NCI-H1436 treated with DMSO at 0.1 percent for 48 hours (cell line): ENCODE measurements at places on chromosomes 16 and 17.

GRCh38 chr17:77662833-77663232 lies 295.7 kb upstream of the TNRC6C start:
- DNase-seq: no peak

DNA sequence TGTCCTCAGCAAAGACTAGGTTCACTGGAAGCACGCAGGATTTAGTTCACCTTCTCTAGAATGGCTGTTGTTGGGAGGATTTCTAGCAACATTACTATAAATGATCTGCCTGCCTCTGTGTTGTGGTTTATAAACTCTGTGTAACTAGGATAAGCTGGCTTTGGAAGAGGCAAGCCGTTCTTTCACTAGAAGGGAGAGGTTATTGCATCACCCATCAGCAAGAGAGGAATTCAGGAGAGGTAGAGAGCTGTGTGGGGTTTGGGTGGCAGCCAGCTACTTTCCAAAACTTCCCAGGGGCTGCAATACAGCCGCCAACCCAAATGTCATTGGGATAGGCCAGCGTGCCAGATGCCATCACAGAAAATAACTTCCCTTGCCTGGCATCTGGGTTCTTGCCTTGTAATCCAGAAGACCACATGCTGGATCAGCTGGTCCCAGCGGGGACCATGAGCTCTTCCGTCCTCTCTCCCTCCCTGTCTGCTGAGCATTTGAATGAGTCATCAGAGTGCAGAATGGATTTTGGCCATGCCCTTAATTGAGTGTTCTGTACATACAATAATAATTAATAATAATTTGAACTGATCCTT lies 95.7 kb upstream of the RBFOX1 start:
- no peak for DNase-seq

DNA sequence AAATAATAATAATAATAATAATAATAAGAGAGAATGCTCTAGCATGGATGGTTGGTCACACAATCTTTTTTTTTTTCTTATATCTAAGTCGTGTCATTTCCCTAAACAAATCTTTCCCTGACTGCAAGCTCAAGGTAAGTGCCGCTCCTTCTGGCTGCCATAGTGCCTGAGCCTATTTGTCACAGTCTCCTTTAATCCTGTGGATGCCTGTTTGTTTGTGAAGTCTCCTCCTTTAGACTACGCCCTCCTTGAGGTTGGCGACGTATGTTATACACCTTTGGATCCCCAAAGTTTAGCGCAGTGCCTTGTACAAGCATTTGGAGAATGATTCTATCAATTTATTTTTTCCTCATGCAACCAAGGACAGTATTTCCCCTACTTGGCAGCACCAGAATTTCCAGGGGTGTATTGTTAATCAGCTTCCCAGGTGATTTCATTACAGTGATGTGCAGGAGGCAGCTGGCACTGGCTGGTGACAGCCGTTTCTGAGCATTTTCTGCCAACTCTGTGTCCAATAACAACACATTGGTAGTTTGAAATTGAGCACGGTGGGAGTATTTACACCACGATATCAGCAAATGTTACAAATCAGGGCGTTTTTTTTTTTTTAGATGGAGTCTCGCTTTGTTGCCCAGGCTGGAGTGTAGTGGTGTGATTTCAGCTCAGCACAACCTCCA lies 26.6 kb downstream of the TMEM238L start:
- DNase-seq: no peak

- DNase-seq: no peak
These were observed 150.7 kb downstream of the IRF8 start for GRCh38 chr16:86049641-86050040.

DNA sequence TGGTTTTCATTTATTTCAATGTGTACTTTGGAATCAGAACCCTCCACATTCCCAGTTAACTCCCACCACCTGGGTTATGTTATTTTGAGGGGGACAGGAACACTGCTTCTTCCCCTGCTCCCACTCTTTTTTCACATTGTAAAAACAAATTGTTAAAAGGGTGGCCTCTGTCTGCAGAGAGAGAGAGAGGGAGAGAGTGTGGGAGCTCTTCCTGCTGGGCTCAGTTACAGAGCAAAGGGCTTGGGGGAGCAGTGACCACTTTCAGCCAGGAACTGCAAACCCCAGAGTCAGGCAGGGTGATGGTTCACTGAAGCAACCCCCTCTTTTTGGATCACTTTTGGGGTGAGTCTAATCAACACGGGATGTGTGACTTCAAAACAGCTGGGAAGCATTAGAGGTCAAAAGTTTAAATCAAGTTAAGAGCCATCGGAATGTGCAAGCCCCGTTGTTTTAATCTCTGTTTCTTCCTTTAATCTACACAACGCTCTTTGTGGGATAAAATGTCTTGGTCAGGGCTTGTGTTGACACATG lies 577.0 kb upstream of the CDH11 start:
- DNase-seq: no peak

GRCh38 chr17:19645734-19646201 lies 2.8 kb upstream of the ALDH3A2 start:
- no peak for DNase-seq

- no peak for DNase-seq
These were observed 334.1 kb downstream of the TOX3 start for GRCh38 chr16:52212841-52213240.

DNA sequence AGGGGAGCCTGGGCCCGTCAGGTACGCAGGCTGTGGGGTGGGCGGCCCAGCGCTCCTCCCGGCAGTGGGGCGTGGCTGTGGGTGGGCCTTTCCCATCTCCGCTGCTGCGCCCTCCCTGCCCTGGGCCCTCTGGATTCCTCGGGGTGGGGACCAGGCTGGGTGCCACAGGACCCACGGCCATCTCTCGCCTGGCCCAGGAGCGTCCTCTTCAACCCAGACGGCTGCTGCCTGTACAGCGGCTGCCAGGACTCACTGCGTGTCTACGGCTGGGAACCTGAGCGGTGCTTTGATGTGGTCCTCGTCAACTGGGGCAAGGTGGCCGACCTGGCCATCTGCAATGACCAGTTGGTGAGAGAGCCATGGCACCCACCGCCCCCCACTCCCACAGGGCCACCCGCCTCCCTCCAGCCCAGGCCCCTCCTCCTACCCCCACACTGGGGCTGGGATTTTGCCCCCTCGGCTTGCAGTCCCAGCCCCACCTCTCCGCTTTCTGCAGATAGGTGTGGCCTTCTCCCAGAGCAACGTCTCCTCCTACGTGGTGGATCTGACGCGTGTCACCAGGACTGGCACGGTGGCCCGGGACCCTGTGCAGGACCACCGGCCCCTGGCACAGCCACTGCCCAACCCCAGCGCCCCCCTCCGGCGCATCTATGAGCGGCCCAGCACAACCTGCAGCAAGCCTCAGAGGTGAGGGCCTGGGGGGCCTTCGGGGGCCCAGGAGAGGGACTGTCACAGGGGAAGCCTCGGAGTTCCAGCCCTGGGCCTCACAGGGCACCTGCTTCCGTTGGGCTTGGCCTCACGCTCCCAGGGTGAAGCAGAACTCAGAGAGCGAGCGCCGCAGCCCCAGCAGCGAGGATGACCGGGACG lies 17.2 kb downstream of the KATNB1 start:
- no peak for DNase-seq

- DNase-seq: peak; percentile 36
These were observed 3.4 kb upstream of the NTN3 start for GRCh38 chr16:2467528-2468232.

GRCh38 chr17:74290340-74290739 lies 16.3 kb downstream of the DNAI2 start:
- DNase-seq: no peak

DNA sequence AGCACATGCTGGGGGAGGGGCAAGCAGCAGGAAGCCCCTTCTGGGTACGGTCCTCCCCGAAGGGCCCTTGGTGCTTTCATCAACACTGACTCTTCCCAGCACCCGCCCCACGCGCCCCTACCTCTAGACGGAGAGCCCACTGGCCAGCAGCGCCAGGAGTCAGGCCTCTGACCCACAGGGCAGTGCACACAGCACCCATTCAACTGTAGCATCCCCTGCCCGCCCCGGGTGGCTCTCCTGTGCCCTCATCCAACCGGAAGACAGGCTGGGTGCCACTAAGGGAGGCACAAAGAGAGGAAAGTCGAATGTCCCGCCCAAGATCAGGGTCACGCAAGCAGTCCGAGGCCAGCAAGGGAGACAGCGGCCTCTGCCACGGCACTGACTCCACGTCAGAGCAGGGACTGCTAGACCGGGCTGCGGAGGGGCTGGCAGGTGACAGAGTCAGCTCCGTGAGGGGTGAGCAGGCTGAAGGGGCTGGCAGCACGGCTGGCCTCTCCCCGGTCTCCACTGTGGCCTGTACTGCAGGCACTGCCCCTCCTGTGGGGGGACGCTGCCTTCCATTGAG lies 9.8 kb downstream of the MSRB1 start:
- no peak for DNase-seq

DNA sequence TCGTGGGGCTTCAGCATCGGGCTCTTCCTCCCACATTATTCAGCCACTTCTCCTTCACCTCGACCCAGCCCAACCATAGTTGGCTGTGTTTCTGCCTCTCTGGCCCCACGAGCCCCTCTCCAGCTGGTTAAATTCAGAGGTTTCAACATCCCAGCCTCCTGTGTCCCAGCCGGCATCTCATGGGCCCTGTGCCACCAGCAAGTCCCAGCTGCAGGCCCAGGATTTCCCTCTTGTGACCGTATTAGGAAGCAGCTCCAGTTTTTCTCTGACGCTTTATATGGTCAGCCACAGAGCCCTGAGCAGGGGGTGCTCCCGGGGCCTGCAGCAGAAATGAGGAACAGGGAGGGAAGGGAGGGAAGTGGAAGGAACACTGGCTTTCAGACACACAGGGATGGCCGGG lies 27.4 kb downstream of the MYH11 start:
- DNase-seq: no peak

DNA sequence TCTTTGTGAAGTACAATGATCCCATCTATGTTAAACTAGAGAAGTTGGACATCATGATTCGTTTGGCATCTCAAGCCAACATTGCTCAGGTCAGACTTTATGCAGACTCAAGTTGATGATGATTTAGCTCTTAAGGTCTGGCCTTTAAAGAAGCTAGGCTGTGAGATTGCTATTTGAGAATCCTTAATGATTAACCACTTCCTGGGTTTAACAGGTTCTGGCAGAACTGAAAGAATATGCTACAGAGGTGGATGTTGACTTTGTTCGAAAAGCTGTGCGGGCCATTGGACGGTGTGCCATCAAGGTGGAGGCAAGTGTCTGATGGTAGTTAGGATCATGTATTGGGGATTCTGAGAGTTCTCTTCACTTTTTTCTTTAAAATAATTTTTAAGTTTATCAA lies 40.3 kb downstream of the AP2B1 start:
- DNase-seq: no peak

- DNase-seq: no peak
These were observed 5.4 kb downstream of the SLC47A1 start for GRCh38 chr17:19539040-19539399.

DNA sequence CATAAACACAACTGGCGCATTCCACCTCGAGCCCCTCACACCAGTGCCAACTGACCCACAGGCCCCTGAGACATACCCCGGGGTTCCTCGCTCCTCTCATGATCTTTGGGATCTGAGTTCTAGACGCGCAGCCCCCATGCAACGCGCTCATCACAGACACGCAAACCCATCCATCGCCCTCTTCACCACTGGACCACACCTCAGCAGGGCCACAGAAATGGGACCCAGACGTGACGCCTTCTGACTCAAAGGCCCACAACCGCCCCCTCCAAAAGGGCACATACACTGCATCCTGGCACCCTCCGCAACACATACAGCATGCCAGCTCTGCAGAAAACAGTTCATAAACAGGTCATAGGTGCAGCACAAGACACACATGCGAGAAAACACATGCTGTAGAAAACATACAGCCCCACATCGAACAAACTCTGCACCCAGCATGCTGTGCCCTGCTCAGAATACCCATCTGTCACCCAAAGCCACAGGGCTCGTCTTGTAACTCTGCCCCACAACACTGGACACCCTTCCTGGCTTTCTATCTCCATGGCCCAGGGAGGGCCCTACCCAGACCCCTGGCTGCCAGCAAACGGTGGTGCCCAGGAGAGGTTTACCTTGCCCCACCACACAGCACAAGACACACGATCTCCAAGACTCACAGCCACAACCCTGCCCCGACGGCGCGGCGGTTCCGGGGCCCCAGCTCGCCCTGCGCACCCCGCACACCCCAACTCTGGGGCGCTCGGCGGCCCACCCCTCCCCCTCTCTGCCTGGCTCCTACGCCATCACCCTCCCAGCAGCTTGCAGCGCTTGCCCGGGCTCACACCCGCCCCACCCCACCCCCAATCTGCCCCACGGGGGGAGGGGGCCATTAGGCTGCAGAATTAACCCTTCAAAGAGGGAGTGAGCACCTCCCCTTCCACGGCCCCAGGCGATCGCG lies 887 bp downstream of the ZBTB4 start:
- DNase-seq: no peak

- DNase-seq: no peak
These were observed 19.5 kb downstream of the ATP2A3 start for GRCh38 chr17:3944485-3945388.

GRCh38 chr17:10156599-10156947 lies 41.8 kb downstream of the GAS7 start:
- DNase-seq: no peak

GRCh38 chr17:38711792-38712571 lies 6.9 kb downstream of the MLLT6 start:
- DNase-seq: no peak

DNA sequence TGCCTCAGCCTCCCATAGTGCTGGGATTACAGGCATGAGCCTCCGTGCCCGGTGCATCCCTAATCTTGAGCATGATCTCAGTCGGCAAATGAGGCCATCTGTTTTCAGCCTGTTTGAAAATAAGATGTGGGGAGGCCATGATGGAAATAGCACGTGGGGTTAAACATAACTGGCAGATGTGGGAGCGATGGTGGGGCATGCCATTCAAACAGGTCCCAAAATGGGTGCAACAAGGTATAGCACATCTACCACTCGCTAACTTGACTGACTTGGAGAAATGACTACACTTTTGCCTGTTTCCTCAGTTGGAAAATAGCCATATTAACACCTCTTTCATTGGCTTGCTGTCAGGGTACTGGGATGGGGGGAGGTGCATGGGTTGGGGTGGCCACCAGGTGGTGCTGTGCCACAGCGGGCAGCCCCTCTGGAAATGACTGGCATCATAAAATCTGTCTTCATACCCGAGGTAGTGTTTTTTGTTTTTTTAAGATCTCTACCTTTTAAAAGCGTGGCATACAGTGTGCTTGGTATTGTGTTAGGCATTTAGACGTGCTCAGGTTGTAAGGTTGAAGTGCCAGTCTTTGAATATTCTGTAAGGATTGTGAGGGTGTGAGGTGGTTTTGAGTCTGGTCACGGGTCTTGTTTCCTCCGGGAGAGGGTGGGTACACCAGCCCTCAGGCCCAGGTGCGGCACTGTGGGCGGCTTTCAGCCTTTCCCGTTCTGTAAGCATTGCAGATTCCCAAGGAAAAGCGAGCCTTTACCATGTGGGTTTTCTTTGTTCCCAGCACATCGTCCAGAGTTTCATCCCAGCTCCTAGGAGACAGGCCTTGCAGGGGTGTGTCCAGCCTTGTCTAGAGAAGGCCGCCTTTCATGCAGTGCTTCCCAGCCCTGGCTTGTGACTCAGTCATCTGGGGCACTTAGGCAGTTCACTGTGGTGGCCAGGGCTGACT lies 2.9 kb upstream of the TTYH2 start:
- DNase-seq: no peak

GRCh38 chr17:45722161-45722560 lies 62.0 kb upstream of the CRHR1 start:
- no peak for DNase-seq

- DNase-seq: no peak
These were observed 23.2 kb upstream of the ARHGAP17 start for GRCh38 chr16:25038239-25038954.
